ENCODE measurements at places on chromosomes 11 and 22. TPM values are rescaled to one million over a fixed set of nuclear protein-coding genes. Genes with fewer than 3 reads are reported as not detected.

DNA sequence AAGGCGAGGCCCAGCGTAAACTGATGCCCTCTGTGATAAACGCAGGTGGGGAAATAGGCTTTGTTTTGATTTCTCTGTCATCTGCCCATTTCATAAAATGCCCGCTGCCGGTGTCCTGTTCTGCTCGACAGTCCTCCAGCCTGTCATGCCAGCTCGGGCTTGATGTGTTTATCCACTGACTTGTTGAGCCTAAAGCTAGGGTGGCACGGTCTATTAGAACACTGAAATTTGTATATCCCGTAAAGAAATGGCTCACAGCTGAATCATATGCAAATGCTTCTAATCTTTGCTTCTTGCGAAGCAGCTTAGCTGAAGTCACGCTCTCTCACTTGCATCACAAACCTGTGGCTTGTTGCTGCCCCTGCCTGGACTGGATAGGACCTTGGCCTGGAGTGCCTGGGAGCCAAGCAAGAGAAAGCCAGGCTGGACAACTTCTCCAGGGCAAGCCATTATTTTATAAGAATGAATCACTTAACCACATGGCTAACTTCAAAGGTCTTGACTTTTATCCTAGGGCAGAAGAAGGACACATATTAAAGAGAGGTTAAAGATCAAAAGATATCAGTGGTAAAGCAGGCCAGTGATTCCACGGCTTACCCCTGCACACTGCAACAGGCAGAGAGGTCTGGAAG is 33.1 kb downstream of the EHF start:
- DNase-seq, result no peak
- H3K27me3 ChIP-seq, result peaks cover 63% of the 10 kb centered on the region

- DNase-seq, result no peak
- H3K36me3 ChIP-seq, result no peaks in the 10 kb centered on the region
- H3K27me3 ChIP-seq, result no peaks in the 10 kb centered on the region
Observed at GRCh38 chr11:65486570-65487466, 12.0 kb upstream of the MALAT1 start.

- no peaks in the 10 kb centered on the region for H3K36me3 ChIP-seq
- DNase-seq, result no peak
- H3K4me3 ChIP-seq, result no peak overlapping the region
- peaks cover 19% of the 10 kb centered on the region for H3K27me3 ChIP-seq
Observed at GRCh38 chr11:113542420-113542819, 67.2 kb upstream of the DRD2 start.

DNA sequence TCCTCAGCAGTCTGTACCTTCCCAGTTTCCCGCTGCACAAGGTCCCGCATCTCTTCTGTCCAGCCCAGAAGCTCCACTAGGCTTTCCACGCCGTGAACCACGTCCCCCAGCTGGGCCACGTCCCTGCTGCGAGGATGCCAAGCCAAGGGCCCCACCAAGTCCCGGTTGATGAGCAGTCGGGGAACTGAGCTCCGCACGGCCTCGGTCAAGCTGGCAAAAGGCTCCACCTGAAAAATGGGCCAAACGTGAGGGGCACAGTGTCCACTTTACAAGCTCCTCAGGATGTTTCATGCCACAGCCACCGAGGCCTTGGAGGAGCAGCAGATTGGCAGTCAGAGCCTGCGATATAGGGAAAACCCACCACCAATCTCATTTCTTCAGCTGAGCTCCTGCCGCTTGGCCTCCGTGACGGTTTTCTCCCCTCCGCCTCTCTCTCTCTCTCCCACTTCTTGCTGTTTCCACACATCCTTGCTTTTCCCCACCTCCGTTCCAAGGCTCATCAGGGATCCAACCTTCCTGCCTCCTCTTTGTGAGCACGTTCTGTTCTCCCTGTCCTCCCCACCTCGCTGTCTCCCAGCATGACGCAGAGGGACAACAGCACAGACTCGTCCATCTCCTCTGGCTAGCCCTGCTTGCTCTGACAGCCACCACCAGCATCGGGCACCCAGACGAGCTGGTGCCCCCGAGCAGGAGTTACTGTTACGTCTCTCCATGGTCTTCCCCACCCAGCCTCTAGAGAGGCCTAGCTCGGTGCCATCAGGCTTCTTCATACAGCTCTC is 11.5 kb downstream of the RIC8A start:
- H3K36me3 ChIP-seq, result peaks cover 4% of the 10 kb centered on the region
- H3K4me3 ChIP-seq, result no peak overlapping the region
- DNase-seq, result no peak
- peaks cover 7% of the 10 kb centered on the region for H3K4me1 ChIP-seq
- no peaks in the 10 kb centered on the region for H3K27me3 ChIP-seq

- no peak for DNase-seq
- H3K27me3 ChIP-seq, result peaks cover 27% of the 10 kb centered on the region
- no peaks in the 10 kb centered on the region for H3K36me3 ChIP-seq
Observed at GRCh38 chr11:12981676-12982522, 27.2 kb upstream of the RASSF10 start.

- DNase-seq, result no peak
- peak overlapping the region; percentile 50 for H3K27ac ChIP-seq
- H3K27me3 ChIP-seq, result no peaks in the 10 kb centered on the region
- H3K36me3 ChIP-seq, result no peaks in the 10 kb centered on the region
Observed at GRCh38 chr22:40211476-40212054, 33.8 kb downstream of the TNRC6B start.

DNA sequence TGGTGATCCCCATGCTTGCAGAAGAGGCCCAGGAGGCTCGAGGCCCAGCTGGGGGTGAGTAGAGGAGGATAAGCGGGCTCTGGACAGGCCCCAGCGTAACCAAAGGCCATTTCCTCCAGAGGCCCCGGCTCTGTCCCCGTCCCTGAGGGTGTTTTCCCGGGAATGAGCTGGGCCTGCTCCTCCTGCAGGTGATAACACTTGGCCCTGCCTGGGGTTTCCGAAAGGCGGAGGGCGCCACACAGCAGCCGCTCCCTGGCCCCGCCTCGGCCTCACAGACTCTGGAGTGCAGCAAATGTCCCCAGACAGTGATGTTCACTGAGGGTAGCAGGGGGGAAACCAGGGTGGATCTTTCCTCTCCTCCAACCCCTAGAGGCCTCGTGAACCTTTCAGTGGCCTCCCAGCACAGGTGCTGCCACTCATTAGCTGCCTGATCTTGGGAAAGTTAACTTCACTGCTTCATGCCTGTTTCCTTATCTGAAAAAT is 10.5 kb upstream of the MGAT3 start:
- no peak overlapping the region for H3K4me3 ChIP-seq
- no peaks in the 10 kb centered on the region for H3K36me3 ChIP-seq
- peaks cover 2% of the 10 kb centered on the region for H3K27me3 ChIP-seq
- peak overlapping the region; percentile 57 for H3K27ac ChIP-seq

The TNNT3 gene
- total RNA-seq, result not detected

Data from natural killer cell treated with Interleukin-12 subunit alpha and Interleukin-12 subunit beta and Interleukin-15 and Interleukin-18, amount 100 ng/mL, for 72 hours (primary cell).